ENCODE measurements at places on chromosomes 16 and 17.

DNA sequence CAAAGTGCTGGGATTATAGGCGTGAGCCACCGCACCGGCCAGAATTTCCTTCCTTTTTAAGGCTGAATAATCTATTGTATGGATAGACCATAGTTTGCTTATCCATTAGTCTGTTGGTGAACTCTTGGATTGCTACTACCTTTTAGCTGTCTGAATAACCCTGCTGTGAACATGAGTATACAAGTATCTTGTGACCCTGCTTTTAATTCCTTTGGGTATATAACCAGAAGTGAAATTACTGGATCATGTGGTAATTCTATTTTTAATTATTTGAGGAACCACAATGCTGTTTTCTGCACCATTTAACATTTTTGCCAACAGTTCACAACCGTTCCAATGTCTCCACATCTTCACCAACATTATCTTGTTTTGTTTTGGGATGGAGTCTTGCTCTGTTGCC is 4.6 kb upstream of the OTOA start:
- DNase-seq, result no peak

DNA sequence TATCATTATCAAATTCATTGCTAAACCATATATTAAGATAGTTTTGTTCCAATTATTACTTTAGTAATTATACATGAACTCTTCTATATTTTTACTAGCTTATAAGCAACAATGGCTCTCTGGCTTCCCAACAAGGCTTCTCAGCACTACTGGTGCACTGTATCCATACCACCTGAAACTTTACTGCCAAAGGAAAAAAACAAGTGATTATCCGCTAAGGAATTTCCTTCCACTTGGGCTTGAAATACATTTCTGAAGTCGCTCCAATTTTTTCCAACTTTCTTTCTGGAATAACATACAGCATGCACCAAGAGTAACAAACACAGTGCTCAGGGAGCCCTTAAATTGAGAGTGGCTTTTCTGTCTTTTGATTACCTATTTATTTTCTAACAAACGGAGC is 2.1 kb downstream of the CSNK2A2 start:
- DNase-seq, result no peak

- DNase-seq, result no peak
Observed at GRCh38 chr16:21628772-21629171, 23.6 kb downstream of the IGSF6 start.

DNA sequence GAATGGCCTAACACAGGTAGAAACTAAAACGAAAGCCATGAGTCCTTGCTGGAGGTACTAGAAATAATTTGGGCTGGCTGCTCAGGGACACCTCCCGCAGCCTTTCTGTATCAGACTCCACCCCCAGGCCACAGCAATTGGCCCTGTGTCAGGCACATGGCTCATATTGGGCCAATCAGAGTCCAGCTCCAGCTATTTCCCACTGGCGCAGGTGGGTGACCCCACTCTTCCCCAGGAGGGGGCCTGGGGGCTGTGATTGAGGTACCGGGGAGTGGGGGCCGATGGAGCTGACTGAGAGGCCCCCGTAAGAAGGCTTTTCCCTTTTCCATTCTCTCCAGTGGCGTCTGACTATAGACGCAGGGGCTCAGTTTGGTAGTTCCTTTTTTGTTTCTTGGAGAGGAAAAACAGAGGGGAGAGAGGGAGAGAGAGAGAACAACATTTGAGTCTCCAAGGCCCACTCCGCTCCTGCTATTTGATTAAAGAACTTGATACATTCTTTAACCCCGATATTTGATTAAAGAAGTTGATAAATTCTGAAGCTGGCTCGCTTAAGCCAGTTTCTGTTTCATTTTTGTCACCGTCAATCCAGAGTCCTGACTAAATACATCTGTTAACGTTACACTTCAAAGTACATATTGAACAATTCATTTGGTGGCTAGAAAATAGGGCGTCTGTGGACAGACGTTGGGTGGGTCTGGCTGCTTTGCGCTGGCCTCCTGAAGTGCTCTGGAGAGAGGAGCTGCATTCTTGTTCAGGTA is 26.3 kb downstream of the FOXL1 start:
- no peak for DNase-seq

- DNase-seq, result no peak
Observed at GRCh38 chr17:45408611-45409421, 23.9 kb downstream of the ARHGAP27 start.
